ENCODE measurements at places on chromosomes 1 and 21.

DNA sequence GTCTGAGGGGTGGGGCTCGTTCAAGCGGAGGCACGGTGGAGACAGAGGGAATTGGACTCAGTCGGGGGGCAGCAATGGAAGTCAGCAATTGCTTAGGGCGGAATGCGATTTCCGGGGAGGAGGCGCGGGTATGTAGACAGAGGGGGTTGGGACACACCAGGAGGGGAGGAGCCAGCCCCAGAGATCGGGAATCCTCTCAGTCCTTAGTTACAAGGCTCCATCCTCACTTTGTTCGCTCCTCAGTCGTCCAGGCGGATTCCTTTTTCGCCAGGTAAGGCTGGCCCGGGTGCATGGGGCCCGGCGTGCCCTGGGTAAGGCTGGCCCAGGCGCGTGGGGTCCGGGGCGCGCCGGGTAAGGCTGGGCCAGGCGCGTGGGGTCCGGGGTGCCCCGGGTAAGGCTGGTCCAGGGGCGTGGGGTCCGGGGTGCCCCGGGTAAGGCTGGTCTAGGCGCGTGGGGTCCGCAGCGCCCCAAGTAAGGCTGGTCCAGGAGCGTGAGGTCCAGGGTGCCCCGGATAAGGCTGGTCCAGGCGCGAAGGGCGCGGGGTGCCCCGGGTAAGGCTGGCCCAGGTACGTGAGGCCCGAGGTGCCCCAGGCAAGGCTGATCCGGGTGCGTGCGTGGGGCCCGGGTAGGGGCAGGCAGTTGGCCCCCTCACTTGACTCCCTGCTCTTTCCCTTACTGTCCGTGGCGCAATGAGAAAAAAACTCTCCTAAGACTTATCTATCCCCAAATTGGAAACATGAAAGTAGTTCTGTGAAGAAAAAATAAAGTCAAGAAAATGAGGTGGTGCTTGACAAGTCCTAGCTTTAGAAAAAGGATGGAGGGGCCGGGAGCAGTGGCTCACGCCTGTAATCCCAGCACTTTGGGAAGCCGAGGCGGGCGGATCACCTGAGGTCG lies at the start of gene L1TD1:
Gene L1TD1 (plus strand): TSS at position 199 of the 894 bp plus-strand sequence. CDS start 11,780 bp downstream, outside the sequence.
- no peak for DNase-seq

DNA sequence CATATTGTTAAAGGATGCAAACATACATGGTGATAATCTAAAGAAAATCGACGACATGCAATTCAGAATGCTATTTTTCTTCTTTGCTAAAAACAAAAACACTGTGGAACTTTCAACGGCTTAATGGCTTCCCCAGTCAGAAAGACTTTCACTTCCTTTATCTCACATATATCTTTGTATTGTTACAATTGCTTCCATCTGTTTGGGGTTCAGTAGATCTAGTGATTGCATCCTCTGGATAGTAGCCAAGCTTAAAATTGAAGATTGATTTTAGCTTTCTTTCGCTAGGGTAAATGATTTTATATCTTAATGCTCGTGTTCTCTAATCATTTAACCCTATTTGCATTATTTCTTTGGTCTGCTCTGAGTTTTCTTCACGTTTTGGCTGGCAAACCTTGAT lies 31.8 kb upstream of the ADAMTS1 start:
- no peak for DNase-seq

- no peak for DNase-seq
These were observed 86.2 kb downstream of the STUM start for GRCh38 chr1:226634611-226635246.

- DNase-seq: peak; percentile 39
These were observed 66.3 kb upstream of the PRDX6 start for GRCh38 chr1:173410794-173411236.

DNA sequence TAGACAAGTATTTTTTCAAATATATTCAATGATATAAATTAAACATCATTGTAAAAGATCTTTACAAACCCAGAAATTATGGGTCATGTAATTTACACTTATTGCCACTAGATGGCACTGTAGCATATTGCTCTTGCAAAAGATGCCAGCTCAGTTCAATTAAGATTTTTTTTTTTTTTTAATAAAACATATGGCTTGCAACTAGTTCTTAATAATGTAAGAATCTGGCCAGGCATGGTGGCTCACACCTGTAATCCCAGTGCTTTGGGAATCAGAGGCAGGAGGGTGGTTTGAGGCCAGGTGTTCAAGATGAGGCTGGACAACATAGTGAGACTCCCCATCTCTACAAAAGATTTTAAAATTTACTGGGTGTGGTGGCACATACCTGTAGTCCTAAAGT lies 49.4 kb upstream of the DESI2 start:
- DNase-seq: peak; percentile 38
